Smooth muscle cell of the pulmonary artery (primary cell): ENCODE measurements at places on chromosomes 1 and 21. TPM values are rescaled to one million over a fixed set of nuclear protein-coding genes. Genes with fewer than 3 reads are reported as not detected.

The LIN28A gene
- not detected in 2 replicates for total RNA-seq

The AMY2A gene
- total RNA-seq, result not detected in 2 replicates

The CFAP74 gene
- not detected in 2 replicates for total RNA-seq

The CPLANE2 gene
- 12.4 and 19.1 TPM in 2 replicates for total RNA-seq

The DMRTA2 gene
- total RNA-seq, result 0.10 and 0.46 TPM in 2 replicates

The CYP4X1 gene
- total RNA-seq, result 1.2 and 2.9 TPM in 2 replicates

The TAS1R1 gene
- 0.20 and 0.46 TPM in 2 replicates for total RNA-seq

The PRAMEF18 gene
- not detected in 2 replicates for total RNA-seq

The MATN1 gene
- total RNA-seq, result 0.20 TPM in 1 of 2 replicates, not detected in the other

The OR2T33 gene
- not detected in 2 replicates for total RNA-seq

The C1orf141 gene
- total RNA-seq, result not detected in 2 replicates

The PADI3 gene
- total RNA-seq, result not detected in 2 replicates

The AKR7A3 gene
- 0.33 and 0.59 TPM in 2 replicates for total RNA-seq

The CFHR3 gene
- total RNA-seq, result not detected in 2 replicates

The LDLRAP1 gene
- 23.9 and 41.6 TPM in 2 replicates for total RNA-seq

The COL24A1 gene
- total RNA-seq, result 0.23 and 0.46 TPM in 2 replicates

The FAM151A gene
- total RNA-seq, result not detected in 2 replicates

The SPRR1B gene
- total RNA-seq, result not detected in 2 replicates

The LCE1E gene
- total RNA-seq, result not detected in 2 replicates

The ZNF678 gene
- total RNA-seq, result 4.2 and 4.3 TPM in 2 replicates

The SELENBP1 gene
- total RNA-seq, result 27.1 and 59.5 TPM in 2 replicates
